ENCODE measurements at places on chromosomes 6 and 20.

DNA sequence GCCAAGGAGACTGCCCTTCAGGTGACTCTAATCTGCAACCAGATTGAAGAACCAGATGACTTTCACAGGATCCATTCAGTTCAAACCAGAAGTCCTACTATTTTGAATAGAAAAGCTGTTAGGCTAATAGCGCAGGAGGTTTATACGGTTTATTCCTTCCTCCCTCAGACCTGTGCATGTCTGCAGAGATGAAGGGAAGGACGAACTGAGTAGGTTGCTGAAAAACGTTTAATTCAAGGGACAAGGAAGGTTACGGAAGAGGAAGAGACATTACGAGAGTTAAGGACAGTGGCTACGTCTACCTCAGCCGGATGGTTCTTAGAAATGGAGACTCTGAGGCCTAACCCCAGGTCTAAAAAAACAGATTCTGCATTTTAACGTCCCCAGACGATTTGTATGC lies 978 bp downstream of the AURKA start:
- DNase-seq = no peak

GRCh38 chr6:159828074-159828473 lies 28.0 kb downstream of the PNLDC1 start:
- no peak for DNase-seq

DNA sequence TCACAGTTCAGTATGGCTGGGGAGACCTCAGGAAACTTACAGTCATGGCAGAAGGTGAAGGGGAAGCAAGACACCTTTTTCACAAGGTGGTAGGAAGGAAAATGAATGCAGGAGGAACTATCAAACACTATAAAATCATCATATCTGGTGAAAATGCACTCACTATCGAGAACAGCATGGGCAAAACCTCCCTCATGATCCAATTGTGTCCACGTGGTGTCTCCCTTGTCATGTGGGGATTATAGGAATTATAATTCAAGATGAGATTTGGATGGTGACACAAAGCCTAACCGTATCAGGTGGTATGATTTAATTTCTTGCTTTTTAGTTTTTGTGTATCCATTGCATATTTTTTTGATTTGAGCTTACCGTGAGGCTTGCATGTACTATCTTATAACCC lies 133.2 kb upstream of the SYNCRIP start:
- no peak for DNase-seq

DNA sequence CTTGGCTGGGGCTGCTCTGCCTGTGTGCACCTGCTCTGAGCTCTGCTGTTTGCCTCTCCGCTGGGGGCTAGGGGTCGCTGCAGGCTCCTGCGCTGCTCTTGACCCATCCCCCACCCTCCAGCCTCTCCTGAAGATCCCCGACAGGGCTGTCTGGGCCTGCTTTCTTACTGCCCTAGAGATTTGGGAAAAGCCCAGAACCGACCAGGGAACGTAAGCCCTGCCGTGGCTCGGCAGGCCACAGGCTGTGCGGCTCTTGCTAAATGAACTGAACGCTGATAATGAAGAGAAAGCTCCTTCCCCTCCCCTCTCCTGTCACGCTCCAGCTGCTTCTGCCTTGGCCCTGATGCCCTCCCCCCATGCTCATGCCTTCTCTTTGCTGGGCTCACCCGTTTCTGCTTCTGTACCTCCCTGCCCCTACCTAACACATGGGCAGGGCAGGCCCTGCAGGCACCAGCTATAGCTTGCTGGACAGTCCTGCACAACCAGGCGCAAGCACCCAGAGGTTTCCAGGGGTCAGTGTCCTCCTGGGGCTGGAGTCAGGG lies 32.0 kb upstream of the PCMTD2 start:
- DNase-seq = no peak

DNA sequence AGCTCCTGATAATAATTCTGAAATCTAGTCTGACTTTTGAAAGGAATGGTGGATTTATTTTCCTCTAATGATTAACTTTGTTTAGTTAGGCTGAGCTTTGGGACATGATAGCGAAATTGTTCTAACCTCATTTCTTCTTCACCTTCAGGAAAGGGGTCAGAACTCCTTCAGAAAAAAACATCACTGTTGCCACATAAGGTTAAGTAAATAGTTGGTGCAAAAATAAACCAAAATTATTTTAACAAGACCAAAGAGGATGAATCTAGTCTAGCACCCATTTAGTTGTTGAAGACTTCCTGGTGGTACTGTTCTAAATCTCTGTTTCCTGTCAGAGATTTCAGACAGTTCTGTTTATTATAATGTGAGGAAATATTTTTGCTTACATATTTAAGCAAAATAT lies 379.8 kb downstream of the UTRN start:
- no peak for DNase-seq

All from stimulated activated CD4-positive, alpha-beta T cell treated with anti-CD3 and anti-CD28 coated beads, Interleukin-1b, Interleukin-23, amount 100 ng/mL, for 1 hour (primary cell).